ENCODE measurements at places on chromosomes 3 and 15. TPM values are rescaled to one million over a fixed set of nuclear protein-coding genes. Genes with fewer than 3 reads are reported as not detected.

DNA sequence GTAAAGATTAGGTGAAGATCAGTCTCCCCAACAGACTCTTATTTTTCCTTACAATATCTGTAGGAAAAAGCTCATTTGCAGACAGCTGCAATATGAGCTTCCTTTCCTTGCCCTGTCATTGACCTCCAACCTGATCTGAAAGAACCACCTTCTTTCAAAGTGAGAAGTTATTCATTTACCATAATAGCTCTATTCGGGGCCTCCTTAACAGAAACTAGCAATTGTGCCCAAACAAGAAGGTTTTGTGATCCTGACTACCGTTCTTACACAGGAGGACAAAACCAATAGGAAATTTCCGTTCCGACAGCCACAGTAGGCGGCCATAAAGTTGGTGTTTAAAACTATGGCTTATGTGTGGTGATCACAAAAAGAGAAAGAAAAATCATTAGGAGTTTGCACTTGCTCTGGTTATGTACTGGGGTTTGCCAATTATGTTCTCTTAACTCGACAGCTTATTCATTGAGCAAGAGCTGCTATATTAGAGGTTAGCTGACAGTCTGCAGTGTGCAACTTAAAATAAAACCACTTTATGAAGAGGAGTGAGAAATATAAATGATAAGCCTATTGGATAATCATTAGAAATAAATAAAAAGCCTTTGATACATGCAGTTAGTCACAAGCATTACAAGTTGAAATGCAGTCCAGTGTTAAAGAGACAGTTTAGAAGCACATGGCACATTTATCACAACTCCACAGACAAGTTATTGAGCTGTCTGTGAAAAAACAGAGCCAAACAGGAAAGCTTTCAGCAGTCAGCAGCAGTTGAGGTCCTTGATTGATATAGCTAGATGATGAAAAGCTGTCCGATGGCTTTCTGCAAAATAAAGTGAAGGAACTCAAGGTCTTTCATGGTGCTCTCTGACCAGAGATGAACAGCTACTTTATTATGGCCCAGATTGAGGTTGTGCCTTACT is 199.8 kb downstream of the WDR72 start:
- peaks cover 3% of the 10 kb centered on the region for H3K27me3 ChIP-seq
- no peak overlapping the region for H3K27ac ChIP-seq
- no peak for DNase-seq
- H3K36me3 ChIP-seq = no peaks in the 10 kb centered on the region

DNA sequence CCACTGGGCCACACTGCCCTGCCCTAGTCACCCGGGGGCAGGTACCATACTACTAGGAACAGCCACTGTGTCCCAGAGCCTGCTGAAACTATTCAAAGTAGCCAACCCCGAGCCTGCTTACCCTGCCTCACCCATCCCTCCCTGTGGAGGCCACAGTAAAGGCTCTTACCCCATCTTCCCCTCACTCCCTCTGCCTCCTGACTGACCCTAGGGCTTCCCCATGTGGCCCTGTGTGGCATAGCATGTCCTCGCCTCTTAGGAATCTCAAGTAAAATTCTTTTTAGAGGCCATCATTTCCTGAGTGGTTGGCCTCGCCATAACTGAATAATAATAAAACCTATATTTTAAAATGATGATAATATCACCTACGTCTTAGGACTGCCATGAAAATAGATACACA is 112.2 kb upstream of the SLC6A11 start:
- H3K36me3 ChIP-seq = no peaks in the 10 kb centered on the region
- peaks cover 5% of the 10 kb centered on the region for H3K4me1 ChIP-seq
- peaks cover 47% of the 10 kb centered on the region for H3K27me3 ChIP-seq
- DNase-seq = peak; percentile 24
- no peak overlapping the region for H3K4me3 ChIP-seq
- H3K27ac ChIP-seq = no peak overlapping the region

The HGD gene
- total RNA-seq = not detected

GRCh38 chr15:81298611-81299010 is 25.3 kb downstream of the STARD5 start:
- peak overlapping the region; percentile 99 for H3K27ac ChIP-seq
- peaks cover 50% of the 10 kb centered on the region for H3K36me3 ChIP-seq
- H3K27me3 ChIP-seq = no peaks in the 10 kb centered on the region

The LYSMD4 gene
- total RNA-seq = 4.9 TPM

GRCh38 chr15:34023907-34024306 is 15.1 kb downstream of the AVEN start:
- H3K27ac ChIP-seq = no peak overlapping the region
- H3K4me3 ChIP-seq = no peak overlapping the region
- peaks cover 13% of the 10 kb centered on the region for H3K36me3 ChIP-seq
- DNase-seq = no peak
- H3K4me1 ChIP-seq = peaks cover 2% of the 10 kb centered on the region
- H3K27me3 ChIP-seq = no peaks in the 10 kb centered on the region

The FGD5 gene
- not detected for total RNA-seq

The NR2E3 gene
- total RNA-seq = not detected

- no peak overlapping the region for H3K27ac ChIP-seq
- H3K4me3 ChIP-seq = no peak overlapping the region
- H3K4me1 ChIP-seq = no peaks in the 10 kb centered on the region
- H3K36me3 ChIP-seq = no peaks in the 10 kb centered on the region
- peaks cover 7% of the 10 kb centered on the region for H3K27me3 ChIP-seq
These were observed 14.9 kb upstream of the TPM1 start for GRCh38 chr15:63027646-63028045.

All from activated naive CD4-positive, alpha-beta T cell treated with anti-CD3 and anti-CD28 coated beads for 36 hours (primary cell).